ENCODE measurements at places on chromosomes 1 and 21.

- DNase-seq: no peak
Observed at GRCh38 chr1:110339407-110340206, 430 bp downstream of the RBM15 start.

DNA sequence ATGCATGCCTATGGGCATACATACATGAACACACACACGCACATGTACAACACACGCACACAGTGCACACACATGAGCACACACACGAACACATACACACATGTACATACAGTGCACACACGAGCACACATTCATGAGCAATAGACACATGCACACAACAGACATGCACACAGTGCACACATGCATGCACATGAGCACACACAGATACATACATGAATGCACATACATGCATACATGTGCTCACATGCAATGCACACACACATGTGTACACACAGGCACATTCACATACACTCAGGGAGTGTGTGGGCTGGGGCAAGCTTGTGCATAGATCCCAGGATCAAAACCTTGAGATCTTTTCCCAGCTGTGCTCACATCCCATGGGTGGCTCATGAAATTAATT, 18.9 kb downstream of the CRYAA start:
- DNase-seq: no peak

GRCh38 chr1:226325178-226325577, 16.2 kb upstream of the LIN9 start:
- DNase-seq: no peak

GRCh38 chr1:1569341-1569740, 5.3 kb downstream of the SSU72 start:
- DNase-seq: no peak

- DNase-seq: no peak
Observed at GRCh38 chr1:236067854-236068454, 3.1 kb upstream of the NID1 start.

DNA sequence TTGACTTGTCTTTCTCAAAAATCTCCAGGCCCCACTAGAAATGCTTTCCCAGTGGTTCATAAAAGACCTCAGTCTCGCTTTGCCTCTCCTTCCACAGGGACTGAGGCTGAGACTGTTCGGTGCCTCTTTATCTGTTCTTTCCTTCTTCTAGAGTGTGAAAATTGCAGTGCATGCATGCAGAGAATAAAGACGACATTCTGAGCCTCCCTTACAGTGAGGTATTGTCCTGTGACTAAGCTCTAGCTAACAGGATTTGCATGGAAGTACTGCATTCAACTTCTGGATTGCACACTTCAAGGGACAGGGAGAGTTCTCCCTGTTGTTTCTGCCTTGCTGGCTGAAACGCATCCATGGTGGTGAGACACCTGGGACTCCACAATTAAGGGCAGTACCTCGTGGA, 69.1 kb downstream of the COLGALT2 start:
- no peak for DNase-seq

DNA sequence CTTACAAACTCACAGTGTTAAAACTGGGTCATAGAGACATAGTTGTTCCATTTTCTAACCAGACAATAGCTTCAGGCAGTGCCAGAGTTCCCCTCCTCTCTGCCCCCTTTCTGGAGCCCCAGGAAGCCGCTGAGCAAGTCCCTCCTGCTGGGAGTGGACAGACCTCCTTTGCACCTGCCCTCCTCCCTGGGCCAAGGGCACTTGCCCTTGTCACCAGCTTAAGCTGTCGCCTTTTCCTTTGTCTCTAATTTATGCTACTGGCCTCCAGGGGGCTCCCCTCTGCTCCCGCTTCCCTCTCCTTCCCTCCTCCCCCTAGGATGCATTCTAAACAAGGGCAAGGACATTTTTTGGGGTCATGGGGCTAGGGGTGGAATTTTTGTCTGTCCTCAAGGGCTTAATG, 182.4 kb downstream of the MIS18A start:
- DNase-seq: no peak

GRCh38 chr1:82220754-82221153, 420.0 kb downstream of the ADGRL2 start:
- DNase-seq: no peak

DNA sequence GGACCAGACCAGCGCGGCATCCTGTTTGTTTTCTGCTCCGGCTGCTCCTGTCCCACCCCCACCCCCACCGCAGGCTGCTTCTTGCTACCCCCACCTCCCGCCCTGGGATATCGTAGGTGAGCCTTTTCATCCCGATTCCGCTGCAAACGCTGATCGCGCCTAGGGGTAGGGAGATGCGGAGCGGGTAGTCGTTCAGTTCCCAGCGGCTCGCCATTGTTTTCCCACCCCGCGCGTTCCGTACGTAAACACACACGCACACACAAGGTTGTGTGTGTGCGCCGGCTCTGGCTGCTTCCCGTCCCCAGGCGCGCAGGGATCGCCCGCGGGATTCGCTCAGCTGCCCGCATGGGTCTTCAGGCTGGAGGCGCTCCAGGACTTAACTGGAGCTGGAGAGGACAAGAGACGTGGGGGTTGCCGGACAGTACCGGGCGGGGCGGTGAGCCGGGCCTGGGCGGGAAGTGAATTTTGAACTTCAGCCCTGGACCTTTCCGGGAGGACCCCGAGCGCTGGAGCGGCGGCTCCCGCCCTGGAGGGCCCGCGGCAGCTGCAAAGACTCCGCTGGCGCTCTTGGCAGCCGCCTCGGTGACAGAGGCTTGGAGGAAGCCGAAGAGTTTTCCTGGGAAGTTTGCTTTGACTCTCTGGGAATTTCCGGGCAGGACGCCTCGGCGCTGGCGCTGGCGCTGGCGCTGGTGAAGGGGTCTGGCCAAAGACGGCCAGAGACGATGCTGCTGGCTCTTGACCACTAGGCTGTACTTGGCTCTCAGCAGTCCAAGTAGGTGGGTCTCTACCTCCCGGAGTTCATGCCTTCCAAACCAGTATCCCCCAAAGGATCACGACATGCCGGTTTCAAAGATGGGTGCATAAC, 1.6 kb downstream of the SOX13 start:
- DNase-seq: no peak

- DNase-seq: no peak
Observed at GRCh38 chr1:2999571-2999970, 21.7 kb upstream of the ACTRT2 start.

DNA sequence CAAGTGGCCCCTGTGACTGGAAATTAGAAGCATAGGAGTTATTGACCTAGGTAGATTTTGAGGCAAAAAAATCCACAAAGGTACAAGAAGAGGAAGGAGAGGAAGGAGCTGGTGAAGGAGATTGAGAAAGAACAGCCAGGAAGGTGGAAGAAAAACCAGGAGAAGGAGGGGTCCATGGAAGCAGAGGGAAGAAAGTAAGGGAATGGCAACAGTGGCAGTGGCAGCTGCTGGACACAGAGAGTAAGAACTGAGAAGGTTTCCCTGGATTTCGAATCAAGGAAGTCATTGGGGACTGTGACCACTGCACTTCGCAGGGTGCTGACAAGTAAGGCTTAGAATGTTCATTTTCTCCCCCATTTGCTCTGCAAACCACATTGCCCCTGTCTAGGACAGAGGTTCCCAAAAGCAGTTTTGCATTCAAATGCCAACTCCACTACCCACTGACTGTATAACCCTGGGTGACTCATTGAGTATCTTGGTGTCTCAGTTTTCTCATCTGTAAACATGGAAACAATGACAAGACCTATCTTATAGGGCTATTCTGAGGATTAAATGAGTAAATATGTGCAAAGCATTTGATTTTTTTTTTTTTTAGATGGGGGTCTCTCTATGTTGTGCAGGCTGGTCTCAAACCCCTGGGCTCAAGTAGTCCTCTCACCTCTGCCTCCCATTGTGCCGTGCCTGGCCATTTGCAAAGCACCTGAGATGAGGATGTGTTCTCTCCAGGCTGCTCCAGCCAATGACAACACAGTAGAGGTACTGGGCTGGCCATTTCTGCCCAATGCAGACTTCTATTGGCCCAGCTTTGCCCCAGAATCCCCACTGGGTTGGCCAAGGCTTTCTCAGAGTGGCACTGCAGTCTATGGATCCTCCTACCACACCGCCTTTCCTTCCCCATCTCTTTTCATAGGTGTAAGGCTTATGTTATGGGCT, 9.3 kb upstream of the CAPN2 start:
- DNase-seq: no peak

All from KG1 (cell line).